ENCODE measurements at places on chromosomes 5 and 9.
A peak's percentile ranks its signal among the peaks of the same experiment; 100 is the strongest.

GRCh38 chr9:136670576-136671253 is 8.0 kb downstream of the EGFL7 start:
- no peak for DNase-seq

DNA sequence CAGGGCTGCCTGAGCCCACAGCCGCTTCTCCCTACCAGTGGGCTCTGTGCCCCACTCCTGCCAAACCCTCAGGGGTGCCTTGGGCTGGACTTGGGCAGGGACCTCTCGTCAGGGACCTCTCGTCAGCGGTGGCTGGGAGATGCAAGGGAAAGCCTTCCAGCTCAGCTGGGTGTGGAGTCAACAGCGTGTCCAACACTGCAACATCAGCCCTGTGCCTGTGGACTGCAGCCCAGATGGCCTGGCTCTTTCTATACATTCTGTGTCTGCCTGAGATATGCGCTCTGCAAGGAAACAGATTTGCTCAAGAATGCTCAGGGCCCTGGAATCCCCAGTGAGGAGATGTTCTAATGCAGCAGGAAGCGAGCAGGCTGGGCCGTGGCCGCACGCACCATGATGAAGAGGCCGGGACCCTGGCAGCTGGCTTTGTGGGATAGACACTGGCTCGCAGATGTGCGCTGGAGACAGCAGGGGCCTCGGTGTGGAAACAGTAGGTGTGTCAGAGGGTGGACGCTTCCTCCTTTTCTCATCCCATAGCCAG is 85.0 kb upstream of the COL5A1 start:
- no peak for DNase-seq

- DNase-seq: peak; percentile 97
Observed at GRCh38 chr9:109792951-109793546, 13.1 kb downstream of the PALM2AKAP2 start.

- DNase-seq: peak; percentile 79
Observed at GRCh38 chr9:84261070-84261746, 79.3 kb downstream of the SLC28A3 start.

- DNase-seq: peak; percentile 50
Observed at GRCh38 chr5:151181818-151182523, 24.4 kb upstream of the ANXA6 start.

DNA sequence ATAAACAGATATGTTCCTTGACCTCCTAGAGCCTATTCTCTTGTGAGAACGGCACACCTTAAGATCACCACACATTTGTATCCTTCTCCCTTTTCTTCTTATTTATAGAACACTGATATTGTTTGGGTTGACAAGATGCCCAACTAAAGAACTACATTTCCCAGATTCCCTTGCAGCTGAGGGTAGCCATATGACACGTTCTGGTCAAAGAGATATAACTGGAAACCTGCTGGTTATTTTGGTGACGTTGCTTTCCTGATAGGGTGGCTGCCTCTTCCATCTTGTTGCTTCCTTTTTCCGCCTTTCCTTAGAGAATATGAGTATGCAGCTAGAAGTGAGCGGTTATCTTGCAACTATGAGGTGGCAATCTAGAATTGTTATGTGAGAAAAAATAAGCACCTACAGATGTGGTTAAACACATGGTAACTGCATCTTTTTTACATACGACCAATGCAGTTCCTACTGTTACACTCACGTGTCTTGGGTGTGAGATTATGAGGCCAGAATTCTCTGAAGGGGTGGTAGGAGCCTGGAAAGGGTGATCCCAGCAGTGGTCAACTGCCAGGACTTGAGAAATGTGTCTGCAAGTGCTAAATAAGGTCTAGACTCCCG is 72.9 kb downstream of the SEC61B start:
- peak; percentile 12 for DNase-seq

- DNase-seq: no peak
Observed at GRCh38 chr5:166163996-166164610, 2127.3 kb upstream of the WWC1 start.
